NCI-H510A treated with DMSO at 0.1 percent for 48 hours (cell line): ENCODE measurements at places on chromosomes 2 and 18.
A peak's percentile ranks its signal among the peaks of the same experiment; 100 is the strongest.

DNA sequence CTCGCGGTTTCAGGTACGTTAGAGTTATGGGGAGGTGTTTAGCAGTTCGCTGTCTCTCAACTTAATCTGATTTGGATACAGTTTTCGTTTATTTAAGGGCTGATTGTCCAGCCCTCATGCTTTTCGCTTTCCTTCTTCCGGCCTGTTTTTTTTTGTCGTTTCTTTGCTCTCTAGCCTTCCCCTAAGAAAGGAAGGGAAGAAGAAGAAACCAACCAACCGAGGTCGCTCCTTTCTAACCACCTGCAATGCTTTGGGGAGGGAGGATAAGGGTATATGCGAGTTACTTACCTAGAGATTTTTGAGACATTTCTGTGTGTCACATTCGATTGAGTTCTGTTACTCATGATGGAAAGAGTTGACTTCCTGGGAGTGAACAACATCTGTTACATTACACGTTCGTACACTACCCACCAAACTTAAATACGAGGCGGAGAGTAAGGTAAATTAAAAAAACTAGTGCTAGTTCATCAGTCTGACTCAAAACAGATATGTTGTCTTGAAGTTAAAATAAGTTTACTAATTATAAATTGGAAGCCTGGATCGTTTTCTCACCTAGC is 918 bp downstream of the EIF5B start:
- DNase-seq: peak; percentile 42

DNA sequence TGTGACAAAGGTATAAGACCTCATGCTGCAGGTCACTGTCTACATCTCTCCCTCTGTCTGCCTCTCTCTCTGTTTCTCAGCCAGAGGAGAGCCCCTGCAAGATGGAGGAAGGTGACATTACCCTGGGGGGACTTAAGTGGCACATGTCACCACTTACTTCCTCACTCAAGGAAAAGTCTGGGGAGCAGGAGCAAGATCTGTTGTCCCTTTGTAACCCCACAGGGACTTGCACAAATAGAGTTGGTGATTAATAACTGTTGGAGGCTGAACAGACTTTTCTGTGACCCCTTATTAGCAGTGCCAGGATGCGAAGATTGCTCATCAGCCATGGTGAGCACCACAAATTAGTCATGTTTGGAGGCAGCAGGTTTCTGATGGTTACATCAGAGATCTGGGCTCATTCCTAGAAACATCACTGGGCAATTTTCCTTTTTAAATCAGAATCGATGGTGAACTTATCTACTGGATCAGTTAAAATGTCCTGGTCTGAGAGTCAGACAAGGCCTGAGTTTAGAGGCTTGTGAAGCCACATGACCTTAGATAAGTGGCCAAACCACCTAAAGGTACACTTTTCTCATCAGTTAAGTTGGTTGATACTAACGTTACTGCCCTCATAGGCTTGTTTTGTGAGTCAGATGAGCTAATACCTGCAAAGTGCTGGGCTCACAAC is 81.2 kb upstream of the LTBP1 start:
- no peak for DNase-seq

DNA sequence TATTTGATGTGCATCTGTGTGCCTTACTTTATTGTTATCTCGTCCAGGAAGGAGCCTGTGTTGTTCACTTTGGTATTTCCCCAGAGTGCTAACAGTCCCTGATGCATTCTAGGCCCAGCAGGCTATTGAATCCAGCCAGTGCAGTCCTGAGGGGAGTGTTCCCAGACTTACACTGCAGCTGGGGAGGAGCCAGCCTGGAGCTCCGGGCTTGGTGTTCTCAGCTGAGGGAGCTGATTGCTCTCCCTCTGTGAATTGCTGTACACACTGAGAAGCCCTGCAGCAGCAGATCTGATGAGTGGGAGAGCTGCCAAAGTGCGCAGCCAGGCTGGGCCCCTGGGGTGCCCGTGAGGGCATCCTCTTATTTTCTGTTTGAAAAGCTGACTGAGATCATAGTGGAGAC is 159.2 kb downstream of the GALNT3 start:
- peak; percentile 23 for DNase-seq

DNA sequence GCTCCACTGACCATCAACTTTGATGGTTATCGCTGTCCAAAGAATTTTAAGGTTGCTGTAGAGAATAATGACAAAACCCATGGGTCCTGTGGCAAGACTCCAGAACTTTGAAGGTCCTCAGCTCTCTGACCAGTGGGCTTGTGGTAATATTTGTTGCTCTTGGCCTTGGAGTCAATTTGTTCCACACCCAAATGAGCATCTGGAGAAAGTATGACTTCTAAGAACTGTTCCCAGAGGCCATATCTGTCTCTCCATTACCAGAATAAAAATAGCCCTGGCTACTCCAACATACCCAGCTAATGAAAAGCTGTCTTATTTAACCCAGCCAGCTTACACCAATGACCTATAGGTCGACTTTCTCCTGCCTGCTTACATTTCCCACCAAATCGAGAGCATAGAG is 466.4 kb downstream of the MEIS1 start:
- no peak for DNase-seq

- no peak for DNase-seq
These were observed 403.1 kb upstream of the LYPD1 start for GRCh38 chr2:133072837-133073694.

GRCh38 chr2:69205076-69205475 is 182.0 kb downstream of the GFPT1 start:
- no peak for DNase-seq

DNA sequence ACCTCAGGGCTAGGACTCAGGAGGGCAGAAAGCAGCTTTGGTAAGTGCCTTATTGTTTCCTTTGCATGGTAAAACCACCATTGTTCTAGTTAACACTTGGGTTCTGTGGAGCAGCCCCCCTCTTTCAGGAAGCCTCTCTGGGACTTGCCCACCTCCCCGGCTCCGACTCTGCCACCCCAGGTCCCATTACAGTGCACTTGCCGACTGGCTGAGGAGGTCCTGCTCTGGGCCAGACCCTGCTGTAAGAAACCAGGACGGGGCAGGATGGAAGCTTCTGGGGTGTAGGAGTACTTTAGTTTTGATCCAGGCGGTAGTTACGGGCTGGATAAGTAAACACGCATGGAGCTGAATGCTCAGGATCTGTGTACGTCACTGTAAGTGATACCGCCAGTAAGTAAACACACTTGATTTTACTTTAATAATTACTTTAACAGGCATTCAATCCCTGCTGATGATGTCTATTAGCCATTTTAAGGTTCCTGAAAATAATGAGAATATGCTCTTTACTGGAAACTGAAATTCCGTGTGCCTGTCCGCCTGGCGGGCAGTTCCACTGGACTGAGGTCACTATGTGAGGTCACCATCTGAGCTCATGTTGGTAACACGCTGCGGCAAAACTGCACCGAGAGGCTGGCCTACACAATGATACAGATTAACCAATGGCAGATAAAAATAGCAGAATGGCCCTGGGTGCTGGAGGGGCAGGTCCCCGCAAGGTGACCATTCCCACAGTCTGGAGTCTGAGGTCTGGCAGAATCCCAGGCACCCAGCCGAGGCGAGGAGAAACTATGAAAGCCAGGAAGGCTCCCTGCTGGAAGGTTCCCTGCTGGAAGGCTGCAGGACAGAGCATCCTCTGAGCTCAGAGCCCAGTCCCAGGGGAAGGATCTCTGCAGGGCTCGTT is 25.2 kb downstream of the HS1BP3 start:
- peak; percentile 74 for DNase-seq

GRCh38 chr2:223786943-223787342 is 50.4 kb downstream of the AP1S3 start:
- DNase-seq: no peak

DNA sequence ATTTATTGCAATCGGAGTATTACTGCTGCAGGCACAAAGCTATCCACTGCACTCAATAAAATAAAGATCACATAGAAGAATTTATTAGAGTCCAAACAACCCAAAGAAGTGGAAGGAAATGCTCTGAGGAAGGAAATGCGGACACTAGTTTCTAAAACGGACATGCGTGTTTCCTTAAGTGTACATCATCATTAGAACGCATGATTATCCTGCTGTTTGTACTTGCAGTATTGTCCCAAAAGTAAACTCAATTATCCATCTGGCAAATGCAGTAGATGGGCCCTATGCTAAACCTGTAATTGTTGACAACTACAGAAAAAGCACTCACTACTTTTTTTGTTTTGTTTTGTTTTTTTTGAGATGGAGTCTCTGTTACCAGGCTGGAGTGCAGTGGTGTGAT is 53.6 kb downstream of the PDK1 start:
- no peak for DNase-seq

DNA sequence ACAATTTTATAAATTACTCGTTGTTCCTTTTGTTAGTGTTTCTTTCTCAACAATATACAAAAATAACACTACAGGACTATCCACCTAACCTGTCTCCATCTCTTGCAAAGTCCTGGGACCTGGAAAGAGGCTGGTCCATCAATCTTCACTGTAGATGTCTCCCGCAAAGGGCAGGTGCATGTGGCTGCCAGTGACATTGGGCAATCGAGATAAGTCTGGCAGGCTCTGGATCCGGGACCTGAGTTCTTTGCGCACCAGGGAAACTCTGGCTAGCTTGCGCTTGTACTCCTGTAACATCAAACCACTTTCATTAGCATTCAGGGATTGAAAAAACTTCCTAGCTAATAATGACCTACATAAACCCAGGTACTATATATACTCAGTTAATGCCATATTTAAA is 20.5 kb downstream of the RMP24 start:
- no peak for DNase-seq

DNA sequence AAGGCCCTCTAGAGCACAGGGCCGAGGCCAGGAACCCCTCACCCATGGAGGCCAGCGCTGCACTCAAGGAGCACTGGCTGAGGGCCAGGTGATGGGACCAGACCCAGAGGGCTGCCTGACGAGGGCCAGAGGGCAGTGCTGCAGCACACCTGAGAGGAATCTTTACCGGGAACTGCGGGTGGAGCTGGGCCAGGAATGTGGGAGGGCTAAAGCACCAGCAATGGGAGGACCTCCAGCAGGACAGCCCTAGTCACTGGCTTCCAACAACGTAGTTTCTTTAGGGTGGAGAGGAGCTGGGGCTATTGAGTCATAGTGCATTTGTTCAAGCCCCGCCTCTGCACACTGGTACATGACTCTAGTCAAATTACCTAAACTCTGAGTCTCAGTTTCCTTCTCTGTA is 143.4 kb downstream of the TMEM17 start:
- no peak for DNase-seq

GRCh38 chr2:177478907-177479306 is 86.3 kb downstream of the AGPS start:
- DNase-seq: no peak

DNA sequence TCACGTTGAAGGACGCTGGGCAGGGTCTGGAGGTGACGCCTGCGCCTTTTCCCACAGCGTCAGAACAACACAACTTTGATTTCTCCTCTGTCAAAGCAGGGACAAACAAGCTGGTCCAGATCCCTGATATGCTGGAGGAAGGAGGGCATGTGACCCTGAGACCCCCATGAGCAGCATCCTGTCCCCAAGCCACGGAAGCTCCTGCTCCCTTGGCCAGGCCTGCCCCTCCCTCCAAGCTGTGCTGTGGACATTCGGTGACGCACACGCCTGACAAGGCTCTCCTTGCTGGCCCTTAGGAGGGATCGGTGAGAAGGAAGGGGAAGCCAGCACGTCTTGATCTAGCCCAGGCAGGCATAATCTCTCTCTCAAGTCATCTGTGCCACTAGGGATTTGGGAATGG is 11.3 kb downstream of the MLPH start:
- no peak for DNase-seq

GRCh38 chr2:219396863-219397457 is 9.2 kb upstream of the DNPEP start:
- no peak for DNase-seq

DNA sequence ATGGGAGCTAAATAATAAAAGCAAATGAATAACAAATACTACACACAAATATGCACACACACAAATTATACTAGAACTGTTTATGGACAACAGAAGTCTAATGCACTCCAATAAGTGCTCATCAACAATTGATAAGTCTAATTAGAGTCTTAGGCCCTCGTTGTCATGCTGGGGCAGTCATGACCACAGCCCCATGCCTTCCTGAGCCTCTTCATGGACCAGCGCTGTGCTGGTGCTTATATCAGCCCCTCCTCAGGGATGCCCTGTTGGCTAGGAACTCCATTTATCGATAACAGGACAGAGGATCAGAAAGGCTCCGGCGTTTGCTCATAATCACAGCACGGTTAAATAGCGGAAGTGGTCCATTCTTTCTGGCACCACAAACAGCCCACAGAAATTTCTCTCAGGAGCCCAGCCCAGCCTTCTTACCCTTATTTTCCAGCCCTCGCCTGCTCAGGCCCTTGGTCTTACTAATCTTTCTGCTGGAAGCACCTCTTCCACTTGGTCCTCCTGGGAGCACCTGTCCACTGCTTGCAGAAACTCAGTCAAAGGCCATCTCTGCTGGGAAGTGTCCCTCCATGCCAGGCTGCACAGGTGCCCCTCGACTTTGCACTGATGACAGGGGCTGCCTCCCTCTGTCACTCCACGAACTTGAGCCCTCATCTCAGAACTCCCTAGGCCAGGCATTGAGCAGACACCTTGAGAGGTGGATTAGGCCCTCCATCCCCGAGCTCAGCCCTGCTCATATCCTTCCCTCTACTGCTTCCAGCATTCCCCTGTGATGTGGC is 500.2 kb upstream of the HS6ST1 start:
- DNase-seq: no peak

GRCh38 chr2:188963741-188964140 is 10.4 kb upstream of the COL3A1 start:
- DNase-seq: no peak

DNA sequence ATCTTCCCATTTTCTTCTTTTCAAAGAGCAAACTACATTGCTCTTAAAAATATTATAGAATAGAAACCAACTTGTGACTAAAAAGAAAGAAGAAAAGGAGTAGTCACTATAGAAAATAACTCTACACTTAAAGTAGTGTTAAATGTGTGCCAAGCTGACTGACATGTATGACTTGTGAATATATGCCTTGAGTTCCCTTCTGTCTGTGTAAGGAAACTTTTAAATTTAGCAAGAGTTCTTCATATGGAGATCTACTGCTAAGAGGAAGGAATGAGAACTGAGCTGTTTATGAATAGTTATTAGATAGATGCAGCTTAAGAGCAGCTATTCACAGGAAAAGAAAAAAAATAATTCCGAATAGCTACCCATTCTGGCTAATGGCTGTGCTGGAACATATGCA is 1221.7 kb upstream of the ZEB2 start:
- no peak for DNase-seq

GRCh38 chr2:127020536-127020935 is 86.4 kb downstream of the BIN1 start:
- no peak for DNase-seq
